Mucosa of gallbladder (tissue), 1 donor: ENCODE measurements at places on chromosomes 1 and 21. TPM values are rescaled to one million over a fixed set of nuclear protein-coding genes. Genes with fewer than 3 reads are reported as not detected.

DNA sequence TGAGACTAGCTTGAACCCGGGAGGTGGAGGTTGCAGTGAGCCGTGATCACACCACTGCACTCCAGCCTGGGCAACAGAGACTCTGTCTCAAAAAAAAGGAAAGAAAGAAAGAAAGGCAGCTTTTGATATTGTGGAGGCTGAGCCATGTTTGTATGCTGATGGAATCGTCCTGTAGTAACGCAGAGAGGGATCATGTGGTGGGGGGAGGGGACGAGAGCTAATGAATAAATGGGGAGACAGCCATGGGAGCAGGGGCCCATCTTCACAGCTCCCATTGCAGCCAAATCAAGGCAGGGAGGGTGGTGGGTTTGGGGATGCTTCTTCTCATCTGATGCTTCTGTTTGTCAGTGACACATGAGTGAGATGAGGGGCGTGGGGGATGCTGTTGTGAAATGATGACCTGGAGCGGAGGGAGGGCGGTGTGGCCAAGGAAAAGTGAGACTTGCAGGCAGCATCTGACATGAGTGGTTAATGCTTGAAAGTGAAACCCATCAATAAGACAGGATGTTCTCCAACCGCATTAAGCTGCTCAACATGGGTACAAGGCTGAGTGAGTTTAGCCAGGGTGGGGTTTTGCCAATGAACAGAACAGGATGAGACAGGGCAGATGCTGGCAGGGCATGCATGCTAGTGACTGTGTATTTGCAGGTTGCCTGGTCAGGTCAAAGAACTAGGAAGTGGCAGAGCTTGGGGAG is 16.7 kb downstream of the SPATA21 start:
- DNase-seq = no peak

Gene SV2A
- total RNA-seq = 3.4 TPM

Gene KLF17
- total RNA-seq = not detected

Gene KCNN3
- total RNA-seq = 3.9 TPM

Gene SLC44A3
- total RNA-seq = 53.8 TPM
